ENCODE measurements at places on chromosomes 4 and X. TPM values are rescaled to one million over a fixed set of nuclear protein-coding genes. Genes with fewer than 3 reads are reported as not detected.

CC2D2A gene
- total RNA-seq = 11.8 TPM

FGF13 gene
- total RNA-seq = not detected

IL2 gene
- not detected for total RNA-seq

SCRG1 gene
- not detected for total RNA-seq

SRPX gene
- total RNA-seq = 6.2 TPM

STK32B gene
- total RNA-seq = 22.0 TPM

HCCS gene
- 58.9 TPM for total RNA-seq

SATL1 gene
- total RNA-seq = 0.05 TPM

WNK3 gene
- not detected for total RNA-seq

SULT1B1 gene
- not detected for total RNA-seq

CT45A1 gene
- total RNA-seq = not detected

ELOVL6 gene
- 21.1 TPM for total RNA-seq

SMIM31 gene
- total RNA-seq = not detected

FABP2 gene
- total RNA-seq = not detected

EFHC2 gene
- total RNA-seq = 0.31 TPM

UGT2B17 gene
- not detected for total RNA-seq

TMSB15B gene
- 4.3 TPM for total RNA-seq

ARHGAP36 gene
- not detected for total RNA-seq

PRSS12 gene
- total RNA-seq = 0.33 TPM

KLHL13 gene
- total RNA-seq = 0.39 TPM

TMEM35A gene
- total RNA-seq = not detected

TMEM187 gene
- 5.0 TPM for total RNA-seq

GAGE12E gene
- not detected for total RNA-seq

SPANXA1 gene
- total RNA-seq = not detected

Data from A549 treated with CpdA at 1 μM for 4 hours (cell line).